Foreskin keratinocyte (primary cell): ENCODE measurements at places on chromosomes 5 and 9.
A peak's percentile ranks its signal among the peaks of the same experiment; 100 is the strongest.

GRCh38 chr5:147673266-147673665 lies 109.3 kb downstream of the JAKMIP2 start:
- DNase-seq, result no peak

DNA sequence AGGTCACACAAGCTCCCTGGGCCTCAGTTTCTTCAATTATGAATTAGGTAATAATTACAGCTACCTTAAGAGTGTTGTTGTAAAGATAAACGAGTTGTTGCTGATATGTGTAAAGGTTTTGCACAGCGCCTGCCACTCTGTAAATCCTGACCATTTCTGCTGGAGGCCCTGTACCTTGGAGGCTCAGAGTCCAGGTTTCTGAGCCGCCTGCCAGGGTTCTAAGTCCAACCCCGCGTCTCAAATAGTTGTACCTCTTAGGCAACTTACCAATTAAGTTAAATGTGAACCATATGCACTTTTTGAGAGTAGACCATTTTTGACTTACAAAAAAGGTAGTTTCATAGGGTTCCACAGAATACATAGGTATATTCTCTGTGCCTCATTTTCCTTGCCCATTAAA lies 156.8 kb upstream of the KLF9 start:
- DNase-seq, result no peak

DNA sequence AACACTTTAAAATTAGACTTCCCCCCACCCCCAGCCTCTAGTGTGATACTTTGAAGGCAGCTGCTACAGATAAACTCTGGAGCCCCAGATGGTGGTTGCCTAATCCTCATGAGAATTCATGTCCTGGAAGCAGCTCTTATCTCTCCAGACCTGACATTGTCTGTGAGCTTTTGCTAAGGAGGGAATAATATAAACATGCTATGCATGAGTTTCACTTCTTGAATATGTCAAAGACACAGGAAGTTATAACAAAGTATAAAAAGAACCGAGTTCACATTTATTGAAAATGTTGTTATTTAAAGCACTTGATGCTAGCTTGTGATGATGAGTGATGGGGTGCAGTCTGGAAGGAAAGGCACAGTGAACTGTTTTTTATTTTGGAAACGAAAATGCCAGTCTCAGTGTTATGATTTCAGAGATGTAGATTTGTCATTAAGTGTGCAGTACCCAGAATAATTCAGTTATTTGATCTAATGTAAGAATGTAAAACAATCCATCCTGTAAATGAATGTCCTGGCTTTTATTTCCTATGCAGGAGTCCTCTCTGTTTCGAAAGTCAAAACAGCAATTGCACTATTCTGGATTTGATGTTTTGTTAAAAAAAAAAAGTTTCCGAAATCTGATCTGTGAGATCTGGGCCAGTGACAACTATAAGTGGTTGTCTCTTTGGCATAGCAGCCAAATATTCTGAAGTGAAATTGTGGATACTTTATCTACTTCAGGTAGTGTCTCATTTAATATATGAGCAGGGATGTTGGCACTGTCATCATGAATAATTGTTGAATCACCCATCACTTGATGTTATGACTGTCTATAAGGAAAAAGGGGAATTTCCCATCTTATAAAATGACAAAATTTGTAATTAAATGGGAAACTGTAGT lies 77.0 kb downstream of the ZCCHC7 start:
- DNase-seq, result peak; percentile 54

- no peak for DNase-seq
Measured at GRCh38 chr9:109046346-109046745, 33.0 kb upstream of the CTNNAL1 start.

GRCh38 chr9:20649381-20649780 lies 27.1 kb upstream of the MLLT3 start:
- peak; percentile 10 for DNase-seq

DNA sequence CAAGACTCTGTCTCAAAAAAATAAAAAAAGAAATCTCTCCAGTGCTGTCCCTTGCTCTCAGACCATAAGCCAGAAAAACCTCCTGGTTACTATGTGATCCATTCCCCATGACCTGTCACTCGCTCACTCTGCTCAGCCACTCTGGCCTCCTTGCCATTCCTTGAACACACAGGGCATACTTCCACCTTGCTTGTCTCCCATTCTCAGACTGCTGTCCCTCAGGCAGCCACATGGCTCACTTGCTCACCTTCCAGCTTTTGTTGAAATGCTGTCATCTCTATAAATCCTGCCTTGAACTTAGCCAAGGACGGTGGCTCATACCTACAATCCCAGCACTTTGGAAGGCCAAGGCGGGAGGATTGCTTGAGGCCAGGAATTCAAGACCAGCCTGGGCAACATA lies 82.9 kb downstream of the UGCG start:
- no peak for DNase-seq
